K562 (cell line): ENCODE measurements at places on chromosomes 11 and 22. TPM values are rescaled to one million over a fixed set of nuclear protein-coding genes. Genes with fewer than 3 reads are reported as not detected.

RIMBP3C gene
- total RNA-seq = 0.89 and 0.98 TPM in 2 replicates

INPPL1 gene
- 135 and 137 TPM in 2 replicates for total RNA-seq

SLC5A1 gene
- not detected in 2 replicates for total RNA-seq

MIAT gene
- 0.63 and 0.93 TPM in 2 replicates for total RNA-seq

KIRREL3 gene
- total RNA-seq = not detected in 2 replicates

JAM3 gene
- 0.40 and 1.1 TPM in 2 replicates for total RNA-seq

CYB5R2 gene
- total RNA-seq = 8.8 and 11.0 TPM in 2 replicates

MTFP1 gene
- total RNA-seq = 43.3 and 45.8 TPM in 2 replicates

KCNJ11 gene
- 3.3 and 3.7 TPM in 2 replicates for total RNA-seq

OR52A1 gene
- total RNA-seq = 0.11 TPM in 1 of 2 replicates, not detected in the other

SLC29A2 gene
- 48.6 and 50.5 TPM in 2 replicates for total RNA-seq
